Right ventricle myocardium inferior (tissue), 1 donor: ENCODE measurements at places on chromosomes 11 and 22. TPM values are rescaled to one million over a fixed set of nuclear protein-coding genes. Genes with fewer than 3 reads are reported as not detected.

GRCh38 chr11:130526846-130527245 is 78.4 kb downstream of the ADAMTS15 start:
- no peak for DNase-seq

ARHGAP8 gene
- total RNA-seq, result 0.16 TPM

GRCh38 chr11:1894759-1895158 is 3.1 kb upstream of the PRR33 start:
- no peak for DNase-seq

DNA sequence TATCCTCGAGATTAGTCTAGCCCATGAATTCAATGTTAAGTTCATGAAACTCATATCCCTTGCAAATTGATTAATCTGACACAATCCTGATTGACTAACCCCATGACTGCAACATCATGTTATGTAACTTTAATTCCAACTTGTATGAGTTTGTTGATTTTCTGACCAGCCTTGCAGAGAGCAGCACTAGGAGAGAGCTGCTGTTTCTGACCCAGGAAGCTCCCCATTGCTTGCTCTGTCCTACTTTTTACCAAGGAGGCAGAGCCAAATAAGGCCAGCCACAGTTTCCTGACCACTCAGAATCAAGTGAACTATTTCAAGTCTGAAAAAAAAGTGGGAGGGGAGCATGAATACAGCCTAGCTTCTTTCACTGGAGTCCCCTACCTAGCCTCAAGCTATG is 13.2 kb downstream of the MPZL3 start:
- DNase-seq, result no peak

GRCh38 chr11:79173615-79174014 is 267.2 kb downstream of the TENM4 start:
- no peak for DNase-seq

- DNase-seq, result no peak
Observed at GRCh38 chr11:111604392-111605009, 2.3 kb downstream of the SIK2 start.

FJX1 gene
- total RNA-seq, result 0.54 TPM
